ENCODE measurements at places on chromosomes 2 and 18.

- no peak for DNase-seq
These were observed 34.8 kb upstream of the SKA1 start for GRCh38 chr18:50340078-50340477.

- DNase-seq, result no peak
These were observed 53.1 kb downstream of the OLA1 start for GRCh38 chr2:174195253-174195652.

DNA sequence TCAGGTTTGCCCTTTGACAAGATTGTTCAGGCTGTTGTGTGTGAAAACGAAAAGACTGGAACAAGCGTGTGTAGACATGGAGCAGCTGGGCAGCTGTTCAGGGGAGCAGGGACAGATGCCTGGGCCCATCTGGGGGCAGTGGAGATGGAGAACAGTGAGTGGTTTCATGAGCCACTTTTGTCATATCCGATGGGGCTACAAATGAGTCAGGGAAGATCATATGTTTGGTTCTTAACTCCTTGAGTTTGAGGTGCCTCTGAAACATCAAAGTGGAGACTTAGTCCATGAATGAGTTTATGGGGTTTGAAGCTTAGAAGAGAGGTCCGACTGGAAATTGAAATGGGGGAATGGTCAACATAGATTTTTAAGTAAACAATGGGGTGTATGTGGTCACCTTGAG, 9.3 kb upstream of the PLB1 start:
- no peak for DNase-seq

- DNase-seq, result no peak
These were observed 56.8 kb upstream of the TTN start for GRCh38 chr2:178863856-178864620.

GRCh38 chr2:172488556-172488955, 61.2 kb downstream of the ITGA6 start:
- DNase-seq, result no peak

- no peak for DNase-seq
These were observed 366.4 kb downstream of the ZNF521 start for GRCh38 chr18:24985586-24985985.

DNA sequence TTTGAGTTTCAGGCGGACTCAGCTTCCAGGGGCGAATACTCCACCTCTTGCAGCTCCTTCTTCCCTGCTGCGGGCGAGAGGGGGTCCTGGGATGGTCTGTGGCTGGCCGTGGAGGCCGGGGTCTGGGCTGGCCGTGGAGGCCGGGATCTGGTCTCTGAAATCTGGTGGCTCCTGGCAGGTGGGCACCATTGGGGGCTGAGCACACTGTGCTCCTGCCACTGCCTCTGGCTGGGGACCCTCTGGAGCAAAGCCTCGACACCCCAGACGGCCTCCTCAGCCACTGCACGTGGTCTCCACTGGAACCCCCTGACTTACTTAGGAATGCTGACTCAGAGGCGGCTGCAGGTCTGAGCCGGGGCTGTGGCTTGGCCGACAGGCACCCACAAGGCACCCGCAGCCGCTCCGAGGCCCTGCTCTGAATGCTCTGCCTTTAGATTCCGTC, 100.1 kb upstream of the ALKAL2 start:
- no peak for DNase-seq

- no peak for DNase-seq
These were observed 32.3 kb upstream of the ZBTB7C start for GRCh38 chr18:48441405-48441881.

DNA sequence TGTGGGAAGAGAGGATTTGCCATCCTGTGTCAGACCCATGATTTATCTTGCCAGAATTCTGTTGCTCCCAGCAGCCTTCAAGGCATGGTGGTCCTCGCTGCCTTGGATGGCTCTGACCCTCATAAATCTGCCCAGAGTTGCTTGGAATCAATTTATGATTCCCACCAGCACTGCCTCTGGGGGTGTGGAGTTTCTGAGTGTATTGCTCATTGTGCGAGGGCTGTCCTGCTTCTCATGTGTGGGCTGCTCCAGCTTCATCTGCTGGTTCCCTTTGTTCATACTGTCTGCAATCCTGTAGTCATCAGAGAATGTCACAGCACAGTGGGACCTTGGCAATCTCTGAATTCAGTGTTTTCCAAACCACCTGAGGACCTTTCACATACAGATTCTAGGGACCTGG, 139.8 kb downstream of the CLIP4 start:
- DNase-seq, result no peak

DNA sequence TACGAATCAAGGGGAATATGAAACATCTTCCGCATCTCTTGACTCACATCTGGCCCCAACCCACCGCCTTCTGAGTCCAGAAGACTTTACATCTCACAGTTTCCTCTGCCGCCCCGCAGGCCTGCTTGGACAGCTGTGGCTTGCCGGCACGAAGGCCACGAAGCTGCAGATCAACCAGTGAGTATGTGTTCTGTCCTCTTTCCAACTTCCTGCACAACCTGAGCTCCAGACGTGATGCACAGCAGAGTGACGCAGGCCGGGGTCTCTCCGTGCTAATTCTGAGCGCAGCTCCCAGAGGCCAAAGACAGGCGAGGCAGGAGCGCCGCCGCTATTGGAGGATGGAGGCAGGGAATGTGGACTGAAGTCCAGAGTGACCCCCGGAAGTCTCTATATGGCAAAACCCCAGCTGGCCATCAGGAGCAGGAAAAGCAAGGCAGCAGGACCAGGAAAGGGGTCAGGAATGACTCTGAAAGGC, 93.5 kb downstream of the ZCCHC2 start:
- DNase-seq, result no peak

DNA sequence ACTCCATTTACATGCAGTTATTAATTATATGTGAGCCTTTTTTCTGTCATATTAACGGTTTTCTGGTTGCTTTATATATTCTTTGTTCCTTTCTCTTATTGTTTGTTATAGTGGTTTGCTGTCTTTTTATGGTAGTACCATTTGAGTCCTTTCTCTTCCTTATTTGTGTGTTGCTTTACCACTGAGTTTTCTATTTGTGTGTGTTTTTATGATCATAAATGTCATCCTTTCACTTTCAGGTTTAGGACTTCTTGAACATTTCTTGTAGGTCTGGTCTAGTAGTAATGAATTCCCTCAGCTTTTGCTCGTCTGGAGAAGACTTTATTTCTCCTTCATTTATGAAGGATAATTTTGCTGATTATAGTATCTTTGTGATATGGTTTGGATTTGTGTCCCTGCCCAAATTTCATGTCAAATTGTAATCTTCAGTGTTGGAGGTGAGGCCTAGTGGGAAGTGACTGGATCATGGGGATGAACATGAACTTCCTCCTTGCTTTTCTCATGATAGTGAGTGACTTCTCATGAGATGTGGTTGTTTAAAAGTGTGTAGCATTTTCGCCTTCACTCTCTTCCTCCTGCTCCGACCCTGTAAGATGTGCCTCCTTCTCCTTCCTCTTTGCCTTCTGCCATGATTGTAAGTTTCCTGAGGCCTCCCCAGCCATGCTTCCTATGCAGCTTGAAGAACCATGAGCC, 11.5 kb downstream of the GCC2 start:
- no peak for DNase-seq

- no peak for DNase-seq
These were observed 56.6 kb downstream of the SP100 start for GRCh38 chr2:230472621-230473018.

- DNase-seq, result no peak
These were observed 115.1 kb upstream of the COPS8 start for GRCh38 chr2:236970656-236971010.

DNA sequence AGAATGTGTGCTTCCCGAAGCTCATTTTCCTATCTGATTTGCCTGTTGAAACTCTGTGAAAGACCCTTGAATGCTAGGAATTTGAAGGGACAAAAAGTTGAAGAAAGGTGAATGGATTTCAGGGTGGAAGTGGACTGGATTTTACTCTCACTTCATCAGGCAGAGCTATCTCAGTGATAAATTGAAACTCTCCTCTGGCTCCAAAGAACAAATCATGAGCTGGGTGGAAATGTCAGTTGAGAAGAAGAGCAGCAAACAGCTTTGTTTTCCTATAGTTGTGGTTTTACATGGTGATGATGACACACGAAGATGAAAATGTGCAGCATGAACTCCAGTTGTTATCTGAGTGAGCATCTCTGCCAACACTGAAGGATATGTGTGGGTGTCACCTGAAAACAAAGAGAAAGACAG, 34.4 kb downstream of the CD28 start:
- no peak for DNase-seq

DNA sequence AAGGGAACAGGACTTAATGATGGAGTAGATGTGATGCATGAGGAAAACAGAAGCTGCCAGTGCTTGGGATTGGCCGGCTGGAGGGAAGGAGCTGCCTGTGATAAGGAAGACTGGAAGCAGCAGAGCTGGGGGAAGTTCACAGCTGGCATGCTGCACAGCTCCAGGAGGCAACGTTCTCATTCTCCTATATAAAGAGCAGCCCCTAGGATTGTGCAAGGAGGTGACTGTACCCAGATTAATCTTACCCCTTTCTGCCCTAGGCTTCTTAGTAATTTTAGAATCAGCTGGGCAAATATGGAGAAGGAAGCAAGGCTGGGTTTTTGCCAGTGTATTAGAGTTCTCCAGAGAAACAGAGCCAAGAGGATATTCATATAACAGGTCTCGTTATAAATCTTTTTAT, 155.8 kb downstream of the ALPK2 start:
- no peak for DNase-seq

DNA sequence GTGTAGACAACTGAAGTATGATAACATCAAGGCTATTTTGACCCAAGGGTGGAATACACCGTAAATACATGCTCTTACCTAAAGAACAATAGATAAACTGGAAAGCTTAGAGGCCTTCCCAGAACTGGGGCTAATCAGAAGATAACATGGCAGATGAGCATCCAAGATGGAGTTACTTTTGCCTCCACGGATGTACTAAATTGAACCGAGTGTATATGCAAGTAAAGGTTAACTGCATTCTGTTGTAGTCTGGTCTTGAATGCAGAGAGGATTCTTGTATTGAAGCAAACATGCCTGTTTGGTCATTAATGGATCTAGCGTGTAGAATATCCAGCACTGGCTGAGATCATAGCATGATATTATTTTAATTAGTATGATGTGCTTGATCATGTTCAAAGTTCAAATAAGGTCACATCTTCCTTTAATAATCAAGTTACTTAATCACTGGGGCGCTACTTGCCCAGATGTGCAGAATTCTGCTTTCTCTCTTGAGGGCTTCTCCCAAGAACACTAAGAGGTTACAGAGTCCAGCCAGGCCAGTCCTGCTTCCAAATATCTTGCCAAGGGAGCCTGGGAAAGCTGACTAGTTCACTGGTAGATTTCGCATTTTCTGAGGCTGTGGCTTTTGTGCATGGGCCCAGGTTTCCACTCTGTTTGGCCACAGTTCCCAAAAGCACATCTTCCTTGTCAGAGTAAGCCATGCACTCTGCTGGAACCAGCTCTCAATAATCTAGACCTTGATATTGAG, 37.5 kb upstream of the ACSL3 start:
- no peak for DNase-seq

GRCh38 chr2:128834207-128834879, 515.7 kb upstream of the HS6ST1 start:
- no peak for DNase-seq

DNA sequence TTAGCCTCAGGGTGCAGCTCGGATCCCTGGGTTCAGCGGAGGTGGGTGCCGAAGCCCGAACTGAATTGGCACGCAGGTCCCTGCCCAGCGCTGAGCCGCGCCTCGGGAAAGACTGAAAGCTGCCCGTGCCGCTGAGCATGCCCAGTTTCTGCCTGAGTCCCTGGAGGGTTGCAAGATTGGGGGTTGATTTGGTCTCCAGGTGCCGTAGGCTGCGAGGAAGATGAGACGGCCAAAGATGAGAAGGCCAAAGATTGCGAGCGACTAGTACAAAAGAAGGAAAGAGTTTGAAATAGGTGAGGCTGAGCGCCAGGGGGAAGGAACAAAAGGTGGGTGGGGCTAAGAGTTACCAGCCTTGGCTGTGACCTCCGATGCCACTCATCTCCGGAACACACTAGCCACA, 852 bp upstream of the KCNH7 start:
- no peak for DNase-seq

Data from activated B cell treated with CpG ODN at 0.5 μM for 24 hours (primary cell).